ENCODE measurements at places on chromosomes 7 and 10. TPM values are rescaled to one million over a fixed set of nuclear protein-coding genes. Genes with fewer than 3 reads are reported as not detected.
A peak's percentile ranks its signal among the peaks of the same experiment; 100 is the strongest.

- peak; percentile 40 for DNase-seq
These were observed 10.1 kb downstream of the PAPOLB start for GRCh38 chr7:4851459-4852422.

DNA sequence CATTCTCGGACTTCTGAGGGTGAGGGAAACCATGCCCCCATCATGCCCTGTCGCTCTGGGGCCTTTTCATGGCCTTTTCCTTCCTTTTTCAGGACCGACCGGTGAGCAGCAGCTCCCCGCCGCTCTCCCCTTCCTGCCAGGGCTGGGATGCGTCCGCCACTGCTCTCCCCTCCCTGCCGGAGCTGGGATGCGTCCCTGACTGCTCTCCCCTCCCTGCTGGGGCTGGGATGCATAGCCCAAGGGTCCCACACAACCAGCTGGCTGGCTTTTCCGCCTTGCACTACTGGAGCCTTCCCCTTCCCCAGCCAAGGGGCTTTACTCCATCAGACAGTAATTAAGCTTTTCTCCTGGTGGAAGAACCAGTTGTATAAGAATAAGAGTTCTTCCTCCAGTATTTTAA lies 129.7 kb upstream of the COBL start:
- no peak for DNase-seq

GRCh38 chr10:91664426-91664825 lies 31.6 kb upstream of the PPP1R3C start:
- no peak for DNase-seq

- DNase-seq: peak; percentile 2
These were observed 40.1 kb downstream of the AKR1E2 start for GRCh38 chr10:4865945-4866661.

DNA sequence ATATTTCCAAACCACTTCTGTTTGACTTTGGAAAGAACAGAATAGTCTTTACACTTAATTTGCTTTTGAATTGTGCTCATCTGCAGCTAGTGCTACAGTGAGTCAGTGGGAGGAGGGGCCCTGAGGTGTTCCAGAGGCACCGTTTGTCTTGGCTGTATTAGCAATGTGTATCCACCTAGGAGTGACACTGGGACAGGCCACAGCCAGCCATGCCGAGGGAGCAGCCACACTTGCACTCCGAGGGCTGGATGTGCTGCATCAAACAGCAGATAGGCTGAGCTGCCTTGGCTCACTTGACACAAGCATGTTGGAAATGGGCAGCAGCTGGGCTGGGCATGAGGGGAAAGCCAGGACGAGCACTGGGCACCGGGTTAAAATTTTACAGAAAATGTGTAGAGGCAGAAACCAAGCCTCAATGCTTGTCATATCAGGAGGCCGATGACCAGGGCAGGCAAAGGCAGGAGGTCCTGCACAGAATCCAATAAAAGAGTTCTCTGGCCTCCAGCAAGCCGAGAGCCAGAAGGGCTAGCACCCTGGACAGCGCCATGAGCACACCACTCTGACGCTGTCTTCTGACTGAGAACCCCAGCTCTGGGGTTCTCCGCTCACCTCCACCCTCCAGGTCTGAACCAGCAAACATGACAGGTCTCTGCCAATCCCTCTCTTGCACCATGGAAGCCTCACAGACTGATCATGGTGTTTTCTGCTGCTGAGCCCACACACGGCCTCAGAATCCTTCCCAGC lies 163.3 kb downstream of the GRID1 start:
- peak; percentile 41 for DNase-seq

GRCh38 chr7:17506095-17506494 lies 207.6 kb downstream of the AHR start:
- DNase-seq: no peak

- DNase-seq: peak; percentile 70
These were observed 26.0 kb downstream of the LEP start for GRCh38 chr7:128266883-128267594.

GRCh38 chr10:24453973-24454372 lies 245.0 kb downstream of the KIAA1217 start:
- no peak for DNase-seq

DNA sequence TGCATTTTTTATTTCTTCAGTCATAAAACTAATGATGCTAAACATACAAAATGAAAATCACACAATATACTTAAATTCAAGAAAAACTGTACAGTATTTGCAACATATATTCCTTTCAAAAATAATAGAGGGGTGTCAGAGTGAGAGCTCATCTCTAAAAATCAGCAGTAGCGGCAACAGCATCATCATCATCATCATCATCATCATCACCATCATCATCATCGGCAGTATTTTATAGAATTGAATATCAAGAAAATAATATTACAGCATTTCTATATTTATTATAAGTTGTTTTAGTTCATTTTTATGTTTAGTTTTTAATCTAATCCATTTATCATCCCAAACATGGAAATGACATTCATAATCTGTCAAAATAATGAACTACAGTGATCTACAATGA lies 67.4 kb upstream of the PPP1R3A start:
- DNase-seq: no peak

DNA sequence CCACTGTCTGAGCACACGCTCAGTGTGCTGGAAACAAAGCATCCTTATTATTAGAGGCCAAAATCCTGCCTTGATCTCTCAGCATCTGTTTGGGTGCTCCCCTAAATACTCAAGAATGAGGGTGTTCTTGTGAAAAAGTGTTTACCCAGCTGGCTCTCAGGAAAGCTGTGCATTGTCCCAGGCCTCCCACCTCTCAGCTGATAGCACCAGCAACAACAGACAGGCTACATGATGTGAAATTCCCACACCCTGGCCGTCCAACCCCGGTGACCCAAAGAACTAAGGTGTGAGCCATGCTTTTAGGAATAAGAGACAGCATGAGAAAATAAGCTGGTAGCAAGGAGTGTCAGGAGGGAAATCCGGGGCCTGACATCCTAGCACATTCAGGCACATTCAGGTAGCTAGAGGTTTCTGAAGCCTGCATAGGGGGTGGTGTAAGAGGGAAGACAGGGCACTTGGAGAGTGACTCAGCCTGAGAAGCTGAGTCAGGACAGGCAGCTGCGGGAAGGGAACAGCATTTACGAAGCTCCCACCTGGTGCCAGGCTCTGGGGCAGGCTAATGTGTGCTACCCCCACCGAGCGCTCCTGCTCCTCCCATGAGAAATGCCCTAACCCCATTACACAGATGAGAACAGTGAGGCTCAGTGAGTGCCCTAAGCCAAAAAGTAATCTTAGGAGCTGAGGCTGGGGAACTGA lies 205.6 kb downstream of the GRID1 start:
- DNase-seq: no peak

DNA sequence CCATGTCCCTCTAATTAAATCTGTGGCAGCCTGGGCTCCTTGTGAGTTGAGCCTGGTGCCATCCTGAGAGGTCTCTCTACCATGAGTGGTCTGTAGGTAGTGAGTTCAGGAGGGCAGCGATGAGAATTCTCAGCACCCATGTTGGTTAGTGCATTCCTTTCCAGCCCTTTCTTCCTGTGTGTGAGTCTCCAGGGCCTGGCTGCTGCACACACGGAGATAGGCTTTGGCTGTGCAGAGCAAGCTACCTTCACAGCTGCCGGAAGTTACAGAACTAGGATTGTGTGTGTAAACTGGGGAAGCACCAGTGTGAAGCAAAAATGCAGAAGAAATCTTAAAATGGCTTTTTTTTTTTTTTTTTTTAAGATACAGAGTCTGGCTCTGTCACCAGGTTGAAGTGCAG lies 358.6 kb downstream of the PAXIP1 start:
- no peak for DNase-seq

GRCh38 chr10:126097558-126098225 lies 201.3 kb downstream of the FANK1 start:
- DNase-seq: no peak

DNA sequence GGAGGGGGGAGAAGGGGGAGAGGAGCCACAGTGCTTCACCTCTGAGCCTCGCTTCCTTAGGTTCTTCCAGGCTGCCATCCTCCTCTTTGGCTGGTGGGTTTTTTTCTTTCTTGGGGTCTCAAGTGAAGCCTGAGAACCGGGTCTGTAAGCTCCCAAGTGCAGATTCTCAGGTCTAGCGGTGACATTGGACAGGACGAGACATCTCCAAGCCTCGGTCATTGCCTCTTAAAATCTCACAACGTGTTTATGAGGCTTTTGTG lies 817 bp upstream of the IL15RA start:
- no peak for DNase-seq

DNA sequence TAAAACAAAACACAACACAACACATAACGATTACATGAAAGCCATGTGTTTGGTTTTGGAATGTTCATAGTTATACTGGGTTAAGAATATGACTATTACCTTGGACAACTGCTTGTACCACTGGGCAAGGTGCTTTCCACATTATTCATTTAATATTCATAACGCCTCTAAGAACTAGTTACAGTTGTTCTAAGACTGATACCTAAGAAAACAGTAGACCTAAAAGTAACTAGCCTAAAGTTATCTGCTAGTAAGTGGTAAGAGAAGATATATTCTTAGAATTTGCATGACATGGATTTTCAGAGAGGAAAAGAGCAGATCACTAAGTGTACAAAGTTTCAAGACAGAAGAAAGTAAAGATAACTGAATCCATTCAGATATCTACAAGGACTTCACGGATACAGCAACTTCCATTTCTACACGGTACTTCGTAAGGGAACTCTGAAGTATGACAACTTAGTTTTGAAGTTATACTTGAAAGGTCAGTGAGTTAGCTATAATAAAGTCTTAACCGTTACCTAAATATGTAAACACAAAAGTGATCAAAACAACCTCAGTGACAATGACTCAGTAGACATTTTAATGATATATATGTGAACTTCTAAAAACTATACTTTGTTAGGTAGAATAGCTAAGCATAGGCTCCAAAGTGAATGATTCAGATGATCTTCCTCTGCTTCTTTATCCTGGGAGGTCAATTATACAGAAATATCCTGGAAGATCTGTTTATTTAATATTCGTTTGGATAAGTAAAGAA lies 65.1 kb downstream of the MINDY3 start:
- DNase-seq: no peak

GRCh38 chr7:4648111-4648510 lies 34.0 kb upstream of the FOXK1 start:
- no peak for DNase-seq

GRCh38 chr10:14625192-14625631 lies 149.5 kb downstream of the FAM107B start:
- DNase-seq: peak; percentile 2

DNA sequence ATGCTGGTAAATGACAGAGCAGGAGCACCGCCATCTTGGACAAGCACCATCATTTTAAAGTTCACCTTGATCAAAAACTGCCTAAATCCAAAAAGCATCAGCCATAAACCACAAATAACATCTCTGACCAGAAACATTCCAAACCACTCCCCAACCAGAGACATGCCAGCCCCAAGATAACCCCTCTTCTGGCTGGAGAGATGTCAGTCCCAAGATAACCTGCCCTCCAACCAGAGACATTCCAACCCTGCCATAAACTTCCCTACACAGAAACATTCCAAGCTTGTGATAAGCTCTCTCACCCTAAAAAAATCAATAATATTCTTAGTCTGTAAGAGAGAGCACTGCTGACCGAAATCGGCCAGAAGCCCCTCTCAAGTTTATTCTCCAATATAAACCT lies 659.3 kb downstream of the XPNPEP1 start:
- no peak for DNase-seq

DNA sequence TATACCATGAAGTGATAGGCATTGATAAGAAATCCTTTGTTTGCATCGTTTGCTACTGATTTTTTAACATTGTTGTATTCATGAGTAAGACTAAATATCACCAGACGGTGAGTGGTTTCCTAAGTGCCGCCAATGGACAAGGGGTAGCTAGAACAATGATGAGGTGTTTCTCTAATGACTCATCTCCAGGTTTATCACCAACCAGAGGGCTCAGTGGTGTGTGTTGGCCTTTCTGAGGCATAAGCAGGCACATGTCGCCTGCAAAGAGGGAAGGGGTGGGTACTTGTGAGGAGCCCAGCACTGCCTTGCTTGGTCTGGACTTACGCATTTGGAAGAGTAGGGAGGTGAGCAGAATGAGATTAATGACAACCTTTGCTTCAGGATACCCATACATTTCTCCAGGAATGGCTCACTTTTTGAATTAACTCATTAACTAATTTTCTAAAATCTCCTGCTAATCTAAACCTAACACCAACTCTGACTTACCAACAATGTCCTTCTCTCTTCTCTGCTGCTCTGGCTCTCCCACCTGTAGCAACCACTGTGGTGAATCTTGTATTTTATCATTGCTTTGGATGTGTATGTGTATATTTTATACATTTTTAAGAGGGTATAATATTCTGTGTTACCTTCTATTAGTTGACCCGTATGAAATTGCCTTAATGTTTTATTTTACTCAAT lies 722.6 kb downstream of the GRID1 start:
- DNase-seq: no peak

DNA sequence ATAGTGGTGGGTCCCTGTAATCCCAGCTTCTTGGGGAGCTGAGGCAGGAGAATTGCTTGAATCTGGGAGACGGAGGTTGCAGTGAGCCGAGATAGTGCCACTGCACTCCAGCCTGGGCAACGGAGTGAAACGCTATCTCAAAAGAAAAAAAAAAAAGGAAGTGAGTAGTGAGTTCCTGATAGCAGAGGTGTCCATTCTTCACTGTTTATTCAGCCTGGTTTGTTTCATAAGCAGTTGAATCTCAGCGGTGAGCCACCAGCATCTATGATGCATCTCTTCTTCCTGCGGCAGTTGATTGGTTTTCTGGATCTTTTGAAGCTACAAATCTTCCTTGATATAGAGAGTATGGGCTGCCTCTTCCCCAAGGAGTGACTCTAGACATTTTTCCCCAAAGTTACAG lies 316.1 kb upstream of the MTPN start:
- DNase-seq: no peak

- peak; percentile 74 for DNase-seq
These were observed at the start of gene MACROH2A2 for GRCh38 chr10:70052462-70053217. Gene MACROH2A2 (plus strand): TSS chr10:70052846. CDS start chr10:70075659, 22,813 bp downstream.

DNA sequence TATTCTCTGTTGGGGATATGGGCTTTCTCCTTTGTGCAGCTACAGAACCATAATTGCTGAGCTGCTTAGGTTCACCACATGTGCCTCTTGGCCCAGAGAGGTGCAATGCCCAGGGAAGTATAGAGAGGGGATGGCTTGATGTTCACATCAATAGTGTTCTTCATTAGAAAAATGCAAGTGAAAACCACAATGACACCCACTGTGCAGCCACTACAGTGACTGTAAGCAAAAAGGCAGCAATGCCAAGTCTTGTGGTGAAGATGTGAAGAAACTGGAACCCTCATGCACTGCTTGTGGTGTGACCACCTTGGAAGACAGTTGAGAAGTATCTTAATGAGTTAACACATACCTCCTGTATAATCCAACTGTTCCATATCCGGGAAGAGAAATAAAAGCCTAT lies 318.9 kb upstream of the ZMIZ1 start:
- DNase-seq: no peak

- DNase-seq: no peak
These were observed 80.5 kb downstream of the KCNMA1 start for GRCh38 chr10:77556990-77557601.

Gene ECHS1
- total RNA-seq: 76.1 TPM

Gene OR2A7
- total RNA-seq: not detected

Gene DHTKD1
- 8.2 TPM for total RNA-seq

Gene COL13A1
- total RNA-seq: 17.3 TPM

Gene FAM221A
- 0.43 TPM for total RNA-seq

Gene PMS2
- total RNA-seq: 12.8 TPM

Gene PHYH
- total RNA-seq: 19.1 TPM

Data from GM23248 (cell line).